Activated naive CD4-positive, alpha-beta T cell treated with anti-CD3 and anti-CD28 coated beads, Interleukin-2, amount 10 ng/mL, durations not matched to agents 5 hours and 36 hours (primary cell): ENCODE measurements at places on chromosomes 2 and 18. TPM values are rescaled to one million over a fixed set of nuclear protein-coding genes. Genes with fewer than 3 reads are reported as not detected.

Gene DNAH7
- total RNA-seq = not detected

Gene TTLL4
- total RNA-seq = 28.6 TPM

Gene TEKT4
- not detected for total RNA-seq

Gene UGT1A7
- total RNA-seq = not detected

Gene HRH4
- total RNA-seq = 0.17 TPM

Gene COL4A4
- total RNA-seq = 0.02 TPM

Gene SERPINB4
- not detected for total RNA-seq

Gene RBM43
- 6.5 TPM for total RNA-seq

Gene DNAJC10
- total RNA-seq = 44.0 TPM

Gene MAP4K3
- total RNA-seq = 9.5 TPM

Gene AGXT
- not detected for total RNA-seq

Gene FKBP7
- 1.2 TPM for total RNA-seq

Gene TSPYL6
- total RNA-seq = not detected

Gene ANKRD29
- not detected for total RNA-seq

Gene CHRNG
- not detected for total RNA-seq

Gene COL5A2
- total RNA-seq = 0.60 TPM

Gene LTBP1
- total RNA-seq = 0.58 TPM

Gene C1QL2
- total RNA-seq = not detected

Gene ALKAL2
- not detected for total RNA-seq

Gene ARHGEF4
- total RNA-seq = 2.1 TPM

Gene LAMA3
- 1.2 TPM for total RNA-seq

Gene PRSS56
- not detected for total RNA-seq
